ENCODE measurements at places on chromosomes 7 and 10.

DNA sequence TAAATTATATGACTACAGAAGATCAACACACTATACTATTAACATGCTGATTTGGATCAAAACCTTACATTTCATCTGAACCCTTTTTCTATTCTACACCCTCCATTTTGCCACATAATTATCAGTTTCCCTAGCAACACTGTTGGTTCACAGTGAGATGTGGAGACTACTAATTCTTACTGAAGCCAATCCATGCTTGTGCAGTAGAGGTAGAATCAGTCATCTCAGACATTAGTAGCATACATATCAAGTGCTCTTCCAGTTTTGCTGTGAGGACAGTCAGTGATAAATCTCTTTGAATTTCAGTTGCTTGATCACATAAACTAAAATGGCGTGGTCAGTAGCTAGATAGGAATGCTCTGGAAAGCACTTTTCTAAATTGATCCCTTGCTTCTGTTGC is 70.3 kb downstream of the PON1 start:
- DNase-seq, result no peak

GRCh38 chr7:131190146-131190545 is 137.5 kb upstream of the MKLN1 start:
- no peak for DNase-seq

GRCh38 chr7:55488216-55488615 is 84.1 kb downstream of the VOPP1 start:
- no peak for DNase-seq

DNA sequence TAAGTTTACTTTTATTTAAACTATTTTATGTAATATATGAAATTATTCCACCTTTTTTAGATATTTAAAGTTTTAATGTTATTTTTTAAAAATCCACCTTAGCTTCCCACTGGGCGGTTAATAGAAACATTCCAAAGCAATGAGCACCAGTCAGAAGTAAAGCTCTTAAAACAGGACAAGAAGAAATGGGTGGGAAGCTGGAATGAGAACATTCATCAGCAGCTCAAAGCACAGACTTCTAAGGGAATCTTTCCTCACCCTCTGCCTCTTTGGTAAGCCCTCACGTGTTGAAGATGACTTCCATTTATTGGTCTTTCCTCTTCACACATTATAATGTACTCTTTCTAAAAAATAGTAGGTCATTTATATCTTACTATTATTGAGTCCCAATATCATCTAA is 3.1 kb downstream of the AGMO start:
- no peak for DNase-seq

- DNase-seq, result no peak
Measured at GRCh38 chr7:86477343-86477935, 166.3 kb upstream of the GRM3 start.

DNA sequence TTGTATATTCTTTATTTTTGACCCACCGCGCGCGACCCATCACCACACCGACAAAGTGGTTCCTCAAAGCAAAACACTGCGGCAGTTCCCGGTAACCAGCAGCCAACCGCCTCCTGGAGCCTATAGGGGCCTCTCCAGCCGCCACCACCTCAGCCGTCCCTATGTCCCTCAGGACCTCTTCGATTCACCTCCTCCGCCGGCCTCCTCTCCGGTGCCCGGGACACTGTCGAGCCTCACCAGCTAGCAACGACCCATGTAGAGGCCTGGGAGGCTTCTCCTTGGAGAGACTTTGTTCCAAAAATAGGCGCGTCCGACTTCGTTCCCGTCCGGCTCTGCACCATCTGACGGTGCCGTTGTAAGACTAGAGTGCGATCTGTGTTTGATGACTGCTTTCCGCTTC is 158.8 kb downstream of the HGF start:
- DNase-seq, result no peak

DNA sequence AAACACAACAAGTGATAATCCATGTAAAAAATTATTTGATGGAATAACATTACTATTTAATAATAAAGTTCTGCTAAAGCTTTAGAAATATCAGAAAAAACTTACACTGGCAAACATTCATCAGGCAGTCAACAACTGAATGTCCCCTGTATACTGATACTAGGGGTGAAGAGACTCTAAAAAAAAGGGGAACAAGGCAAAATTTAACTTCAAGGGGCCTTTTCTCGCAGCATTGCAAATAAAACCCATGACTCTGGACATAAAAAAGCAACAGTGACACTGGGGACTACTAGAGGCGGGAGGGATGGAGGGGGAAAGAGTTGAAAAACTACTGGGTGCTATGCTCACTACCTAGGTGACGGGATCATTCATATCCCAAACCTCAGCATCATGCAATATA is 5.8 kb upstream of the IFRD1 start:
- no peak for DNase-seq

- DNase-seq, result no peak
Measured at GRCh38 chr7:41431671-41432070, 271.2 kb downstream of the INHBA start.

DNA sequence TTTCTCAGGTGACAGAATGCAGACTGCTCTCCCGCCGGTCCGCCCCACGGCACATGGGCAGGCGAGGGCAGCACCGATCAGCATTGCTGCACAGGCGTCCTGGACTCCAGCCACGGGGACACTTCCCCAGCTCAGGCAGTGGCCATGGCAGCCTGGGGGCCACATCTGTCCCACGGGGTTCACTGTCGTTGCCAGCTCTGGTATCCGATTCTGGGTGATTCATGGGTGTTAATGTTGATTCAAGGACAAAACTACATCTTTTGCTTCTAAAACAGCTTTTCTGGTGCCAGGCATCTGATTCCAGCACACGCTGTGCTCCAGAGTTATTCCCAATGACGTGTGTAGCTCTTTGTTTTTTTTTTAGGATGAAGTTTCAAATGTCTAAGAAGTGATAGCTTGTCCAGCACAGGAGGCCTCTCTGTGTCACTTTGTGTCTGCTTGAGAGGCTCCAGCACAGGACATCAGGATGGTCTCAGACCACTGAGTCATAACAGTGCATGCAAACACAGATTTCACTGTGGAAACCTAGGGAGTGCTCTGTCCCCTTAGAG is 218.0 kb downstream of the WDR37 start:
- no peak for DNase-seq

DNA sequence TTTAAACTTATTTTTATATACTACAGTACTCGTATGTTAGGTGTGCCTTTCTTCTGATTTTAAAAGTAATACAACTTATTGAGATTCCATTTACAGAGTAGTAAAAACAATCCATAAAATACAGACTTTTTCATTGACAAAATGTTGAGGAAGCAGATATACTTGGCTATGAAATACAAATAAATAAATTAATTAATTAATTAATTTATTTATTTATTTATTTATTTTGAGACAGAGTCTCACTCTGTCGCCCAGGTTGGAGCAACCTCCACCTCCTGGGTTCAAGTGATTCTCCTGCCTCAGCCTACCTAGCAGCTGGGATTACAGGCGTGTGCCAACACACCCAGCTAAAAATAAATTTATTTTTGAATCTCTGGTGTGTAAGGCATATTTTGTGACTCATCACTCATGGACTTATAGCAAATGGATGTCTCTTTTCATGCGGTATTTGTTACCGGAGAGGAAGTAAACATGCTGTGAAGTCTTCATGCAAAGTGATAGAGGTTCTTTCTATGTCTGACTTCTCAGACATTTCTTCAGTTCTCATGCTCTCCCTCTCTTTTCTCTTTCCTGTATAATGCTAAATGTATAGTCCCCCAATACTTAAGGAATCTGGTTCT is 20.2 kb upstream of the SRPK2 start:
- DNase-seq, result no peak

DNA sequence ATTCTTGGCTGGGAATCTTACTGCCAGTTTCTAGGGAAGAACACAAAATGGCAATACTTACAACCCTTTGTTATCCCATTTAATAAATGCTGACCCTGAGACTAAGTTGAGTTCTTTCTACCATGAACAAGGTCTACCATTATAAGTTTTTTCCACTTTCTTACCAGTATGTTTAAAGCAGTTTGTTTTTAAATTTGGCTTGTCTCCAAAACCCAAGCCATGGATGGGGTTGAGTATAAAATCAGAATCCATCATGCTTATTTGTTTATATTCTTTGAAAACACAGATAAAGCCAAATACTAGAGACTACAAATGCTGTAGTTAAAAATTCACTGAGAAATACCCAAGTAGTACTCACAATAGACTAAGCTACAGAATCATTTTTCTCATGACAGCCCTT is 41.1 kb upstream of the HNRNPH3 start:
- DNase-seq, result no peak

GRCh38 chr7:106864298-106865081 is 592 bp upstream of the PIK3CG start:
- DNase-seq, result no peak

GRCh38 chr7:128362670-128363069 is 1.2 kb upstream of the PRRT4 start:
- no peak for DNase-seq

- no peak for DNase-seq
Measured at GRCh38 chr10:118965096-118965495, 64.4 kb upstream of the NANOS1 start.

- no peak for DNase-seq
Measured at GRCh38 chr10:31596765-31597164, 277.7 kb downstream of the ZEB1 start.

- no peak for DNase-seq
Measured at GRCh38 chr7:120654241-120654640, 203.7 kb downstream of the TSPAN12 start.

GRCh38 chr10:102501201-102502028 is 1.1 kb downstream of the ACTR1A start:
- DNase-seq, result no peak

GRCh38 chr10:30491916-30492515 is 58.0 kb downstream of the MAP3K8 start:
- no peak for DNase-seq

- no peak for DNase-seq
Measured at GRCh38 chr10:128064108-128064969, 61.9 kb downstream of the MKI67 start.

- no peak for DNase-seq
Measured at GRCh38 chr7:129295015-129295423, 70.2 kb downstream of the AHCYL2 start.

All from left kidney (tissue), 8 donors.